Heart left ventricle (tissue), 16 donors: ENCODE measurements at places on chromosomes 7 and 10. TPM values are rescaled to one million over a fixed set of nuclear protein-coding genes. Genes with fewer than 3 reads are reported as not detected.

FAM171A1 gene
- 8.9 TPM for total RNA-seq

MCU gene
- 12.4 TPM for total RNA-seq

GNGT1 gene
- total RNA-seq = not detected

CPN1 gene
- not detected for total RNA-seq

SRI gene
- total RNA-seq = 69.4 TPM

CFAP70 gene
- 1.7 TPM for total RNA-seq

SPDYE16 gene
- total RNA-seq = not detected

GRM3 gene
- 0.73 TPM for total RNA-seq

ABCB4 gene
- total RNA-seq = 5.4 TPM
